ENCODE measurements at places on chromosomes 7 and 10. TPM values are rescaled to one million over a fixed set of nuclear protein-coding genes. Genes with fewer than 3 reads are reported as not detected.

DNA sequence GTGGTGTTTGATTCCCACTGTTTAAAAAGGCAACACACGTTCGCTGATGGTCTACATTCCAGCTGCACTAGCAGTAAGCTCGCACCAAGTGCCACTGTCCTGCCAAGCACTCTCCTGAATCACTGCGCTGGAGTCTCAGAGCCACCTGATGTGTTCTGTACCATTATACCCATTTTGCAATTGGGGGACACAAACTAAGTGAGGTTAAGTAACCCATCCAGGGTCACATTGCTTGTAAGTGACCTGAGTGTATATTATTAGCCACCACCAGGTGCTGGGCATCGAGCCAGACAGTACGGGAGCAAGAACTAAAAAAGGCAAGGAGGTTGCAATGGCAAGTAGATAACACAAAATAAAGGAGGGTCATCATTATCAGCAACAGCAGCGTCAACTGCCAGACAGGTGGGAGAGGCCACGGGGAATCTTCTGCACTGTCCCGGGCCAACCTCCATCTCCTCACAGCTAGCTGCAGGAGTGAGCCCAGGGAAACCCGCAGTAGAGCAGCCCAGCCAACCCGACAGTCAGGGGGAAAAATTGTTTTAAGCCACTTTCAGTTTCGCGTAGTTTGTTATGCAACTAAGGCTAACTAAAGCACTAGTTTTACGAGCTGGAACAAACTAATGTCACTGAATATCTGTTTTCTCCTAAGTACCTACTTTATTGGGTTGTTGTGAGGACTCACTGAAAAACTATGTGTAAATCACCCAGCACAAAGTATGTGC, 712 bp upstream of the CPVL start:
- DNase-seq: no peak

The DDX56 gene
- 208 TPM for total RNA-seq

The EBLN1 gene
- not detected for total RNA-seq

GRCh38 chr10:107059872-107060271, 104.6 kb downstream of the SORCS1 start:
- no peak for DNase-seq

- DNase-seq: no peak
These were observed 104.9 kb downstream of the VPS50 start for GRCh38 chr7:93337052-93337451.

DNA sequence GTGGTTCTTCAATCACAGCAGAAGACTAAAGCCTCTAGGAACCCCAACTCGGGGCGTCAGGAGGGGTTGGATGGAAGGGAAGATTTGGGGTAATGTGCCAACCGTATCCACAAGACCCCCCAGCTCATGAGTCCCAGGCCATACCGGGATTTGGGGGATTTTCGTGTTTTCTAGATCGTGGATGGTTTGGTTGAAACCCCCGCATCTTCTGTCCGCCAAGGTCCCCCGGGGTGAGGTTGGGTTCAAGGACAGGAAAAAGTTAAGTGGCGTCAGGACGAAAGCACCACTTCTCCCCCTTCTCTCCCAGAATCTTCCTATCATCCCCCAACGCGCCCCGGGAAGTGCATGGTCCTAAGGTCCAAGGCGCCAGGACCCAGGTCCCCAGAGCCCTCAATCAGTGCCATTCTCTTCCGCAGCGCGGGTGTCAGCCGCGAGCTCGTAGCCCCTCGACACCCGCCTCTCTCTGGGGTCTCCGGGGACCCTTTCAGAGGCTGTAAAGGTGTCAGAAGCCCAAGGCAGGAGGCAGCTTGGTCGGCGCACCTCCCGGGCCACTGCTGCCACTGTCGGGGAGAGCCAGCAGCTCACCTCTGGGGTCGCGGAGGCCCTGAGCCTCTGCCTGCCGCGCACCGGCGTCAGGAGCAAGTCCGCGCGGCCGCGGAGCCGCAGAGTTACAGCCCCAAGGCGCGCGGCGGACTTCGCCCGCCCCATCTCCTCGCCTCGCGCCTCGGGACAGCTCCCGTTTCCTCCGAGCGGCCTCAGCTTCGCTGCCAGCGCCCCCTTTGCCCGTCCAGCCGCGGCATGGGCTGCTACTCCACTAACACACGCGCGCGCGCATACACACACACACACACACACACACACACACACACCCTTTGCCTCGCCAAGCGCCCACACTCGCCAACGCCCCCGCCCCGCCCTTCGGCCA, 1.5 kb downstream of the MKX start:
- no peak for DNase-seq

The STEAP1B gene
- 4.1 TPM for total RNA-seq

The VGF gene
- total RNA-seq: not detected

DNA sequence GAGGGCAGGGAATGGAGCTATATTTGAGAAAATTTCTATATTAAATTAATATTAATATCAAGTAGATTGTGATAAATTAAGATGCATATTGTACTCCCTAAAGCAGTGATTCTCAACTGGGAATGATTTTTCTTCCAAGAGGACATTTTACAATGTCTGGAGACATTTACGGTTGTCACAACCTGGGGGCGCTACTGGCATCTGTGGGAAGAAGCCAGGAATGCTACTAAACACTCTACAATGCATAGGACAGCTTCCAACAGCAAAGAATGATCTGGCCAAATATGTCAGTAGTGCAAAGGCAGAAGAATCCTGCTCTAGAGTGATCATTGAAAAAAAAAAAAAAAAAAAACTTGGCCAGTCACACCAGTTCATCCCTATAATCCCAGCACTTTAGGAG, 100.0 kb downstream of the LSM5 start:
- DNase-seq: no peak

The ZNF488 gene
- not detected for total RNA-seq

The INPP5F gene
- total RNA-seq: 15.4 TPM

DNA sequence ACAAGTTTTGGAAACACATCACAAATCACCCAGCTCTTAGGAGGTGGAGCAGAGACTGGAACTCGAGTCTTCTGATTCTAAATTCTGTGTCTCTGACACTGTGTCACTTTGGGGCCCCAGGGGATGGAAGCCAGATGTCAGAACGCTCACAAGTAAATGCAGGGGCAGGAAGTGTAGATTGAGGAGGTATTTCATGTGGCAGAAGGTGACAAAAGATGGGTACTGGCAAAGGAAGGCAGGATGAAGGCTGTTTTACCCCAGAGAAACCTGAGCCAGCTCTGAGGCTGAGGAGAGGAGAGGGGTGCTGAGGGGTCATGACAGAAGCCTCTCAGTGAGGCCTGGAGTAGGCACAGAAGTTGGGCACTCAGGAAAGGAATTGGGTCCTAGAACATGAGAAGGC, 6.0 kb upstream of the PURB start:
- no peak for DNase-seq

The ARHGEF5 gene
- 1.3 TPM for total RNA-seq

The MYO3A gene
- total RNA-seq: not detected

- DNase-seq: no peak
These were observed 195.2 kb downstream of the TMEM26 start for GRCh38 chr10:61257956-61258496.

GRCh38 chr7:137592232-137592896, 248.8 kb upstream of the PTN start:
- DNase-seq: no peak

Measured in natural killer cell treated with Interleukin-12 subunit alpha and Interleukin-12 subunit beta and Interleukin-15 and Interleukin-18, amount 100 ng/mL, for 72 hours (primary cell).